ENCODE measurements at places on chromosomes 2 and 18. TPM values are rescaled to one million over a fixed set of nuclear protein-coding genes. Genes with fewer than 3 reads are reported as not detected.

FOXD4L1 gene
- total RNA-seq = not detected

RAB17 gene
- 0.87 TPM for total RNA-seq

AQP12B gene
- total RNA-seq = not detected

CABLES1 gene
- 57.0 TPM for total RNA-seq
